ENCODE measurements at places on chromosomes 6 and 20.

GRCh38 chr20:33443006-33443511 lies 504 bp downstream of the SNTA1 start:
- peak; percentile 51 for DNase-seq

- no peak for DNase-seq
Observed at GRCh38 chr6:51292659-51293058, 474.0 kb downstream of the TFAP2B start.

GRCh38 chr6:169778646-169779045 lies 27.2 kb downstream of the ERMARD start:
- no peak for DNase-seq

GRCh38 chr20:653110-653589 lies at the start of gene SRXN1:
Gene SRXN1, minus strand, starts transcription at chr20:653200. Its CDS starts 15 bp downstream, at chr20:653185.
- DNase-seq = peak; percentile 64

DNA sequence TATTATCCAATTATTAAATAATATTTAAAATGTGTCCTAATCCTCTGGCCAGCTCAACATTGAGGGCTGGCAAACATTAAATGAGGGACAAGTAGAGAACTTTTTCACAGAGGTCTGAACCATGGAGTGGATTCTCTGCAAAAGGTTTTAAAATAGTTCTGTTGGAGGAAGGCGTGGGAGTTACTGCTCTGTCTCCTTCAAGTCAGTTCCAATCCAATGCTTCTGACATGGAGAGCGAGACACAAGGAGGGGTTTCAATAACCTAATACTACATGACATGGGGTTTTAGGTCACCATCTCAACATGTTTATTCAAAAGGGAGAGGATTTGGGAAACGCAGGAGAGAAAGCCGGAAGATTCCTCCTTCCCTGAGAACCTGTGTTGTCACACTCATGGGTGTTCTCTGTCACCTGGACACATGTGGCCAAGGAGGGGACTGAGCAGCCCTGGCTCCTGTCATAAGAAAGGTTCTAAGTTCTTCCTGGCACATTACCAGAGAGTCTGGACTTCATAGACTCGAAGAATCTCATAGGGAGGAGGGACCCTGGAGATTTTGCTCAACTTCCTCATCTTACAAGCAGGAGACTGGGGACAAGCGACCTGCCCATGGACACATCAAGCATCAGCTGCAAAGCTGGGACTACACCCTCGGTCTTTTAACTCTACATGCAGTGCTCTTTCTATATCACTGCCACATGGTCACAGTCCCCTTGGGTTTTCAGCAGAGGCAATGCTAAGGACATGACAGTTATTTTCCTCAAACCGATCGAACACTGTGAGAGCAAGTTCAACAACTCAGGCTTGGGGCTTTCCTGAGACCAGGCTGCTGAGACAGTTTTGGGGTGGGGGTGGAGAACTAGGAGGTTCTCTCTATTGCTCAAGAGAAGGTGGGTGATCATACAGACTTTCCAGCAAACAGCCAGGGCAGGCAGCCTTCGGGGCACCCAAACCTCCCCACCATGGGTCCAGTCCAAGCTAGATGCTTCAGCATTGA lies 38.6 kb downstream of the PRDM1 start:
- DNase-seq = no peak

- no peak for DNase-seq
Observed at GRCh38 chr6:148508401-148509041, 165.9 kb downstream of the SASH1 start.

DNA sequence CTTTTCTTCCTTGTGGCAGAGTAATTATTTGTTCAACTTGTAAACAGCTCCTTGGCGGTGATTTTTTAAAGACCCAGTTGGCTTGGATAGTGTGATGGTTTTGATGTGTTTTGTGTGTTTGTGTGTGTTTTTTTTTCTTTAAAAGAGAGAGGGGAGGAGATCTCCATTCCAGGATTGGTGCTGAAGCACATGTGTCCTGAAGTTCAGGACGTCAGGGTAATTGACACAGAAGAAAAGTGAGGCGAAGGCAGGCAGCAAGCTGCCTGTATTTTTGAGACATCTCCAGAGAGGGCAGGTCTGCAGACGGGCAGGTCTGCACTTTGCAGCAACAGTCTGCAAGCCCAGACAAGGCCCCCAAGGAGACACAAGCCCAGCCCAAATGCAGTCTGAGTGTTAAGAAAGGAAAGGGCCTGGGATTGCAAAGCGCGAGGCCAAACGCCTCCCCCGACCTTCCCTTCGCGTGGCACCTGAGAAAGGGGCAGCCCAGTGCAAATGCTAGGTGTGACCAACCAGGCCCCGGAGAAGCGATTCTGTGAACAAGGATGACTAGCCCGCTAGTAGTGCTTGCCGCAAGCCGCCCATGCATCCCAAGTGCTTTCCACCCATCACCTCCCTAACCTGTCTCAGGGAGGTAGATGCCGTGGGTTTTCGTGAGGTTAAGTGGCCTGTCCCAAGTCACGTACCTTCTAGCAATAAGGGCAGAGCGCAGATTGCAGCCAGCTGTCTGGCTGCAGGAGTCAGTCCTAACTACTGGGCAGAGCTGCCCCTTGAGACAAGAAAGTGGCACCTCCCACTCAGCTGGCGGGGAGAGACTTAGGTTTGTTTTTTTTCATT lies 230.5 kb downstream of the ZMYND8 start:
- DNase-seq = no peak

DNA sequence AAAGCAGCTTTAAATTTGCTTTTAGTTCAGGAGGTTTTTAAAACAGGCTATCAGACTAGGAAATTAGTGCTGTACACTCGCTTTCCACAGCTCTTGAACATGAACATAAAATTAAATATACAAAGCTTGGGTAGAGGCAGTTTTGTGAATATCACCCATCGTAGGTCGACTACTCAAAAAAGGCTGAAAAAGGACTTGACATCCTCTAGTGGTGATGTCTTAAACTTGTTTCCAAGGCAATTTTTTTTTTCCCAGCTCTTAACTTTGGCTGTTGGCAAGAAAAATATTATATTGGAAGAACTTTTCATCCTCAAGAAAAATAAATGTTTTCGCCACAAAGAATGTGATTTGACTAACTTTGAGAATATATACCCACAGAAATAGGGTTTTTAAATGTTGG lies 2.9 kb downstream of the MAP7 start:
- peak; percentile 12 for DNase-seq

GRCh38 chr20:9203081-9203447 lies 134.2 kb downstream of the PLCB4 start:
- no peak for DNase-seq

All from NCI-H345 (cell line).